ENCODE measurements at places on chromosomes 13 and 19.

DNA sequence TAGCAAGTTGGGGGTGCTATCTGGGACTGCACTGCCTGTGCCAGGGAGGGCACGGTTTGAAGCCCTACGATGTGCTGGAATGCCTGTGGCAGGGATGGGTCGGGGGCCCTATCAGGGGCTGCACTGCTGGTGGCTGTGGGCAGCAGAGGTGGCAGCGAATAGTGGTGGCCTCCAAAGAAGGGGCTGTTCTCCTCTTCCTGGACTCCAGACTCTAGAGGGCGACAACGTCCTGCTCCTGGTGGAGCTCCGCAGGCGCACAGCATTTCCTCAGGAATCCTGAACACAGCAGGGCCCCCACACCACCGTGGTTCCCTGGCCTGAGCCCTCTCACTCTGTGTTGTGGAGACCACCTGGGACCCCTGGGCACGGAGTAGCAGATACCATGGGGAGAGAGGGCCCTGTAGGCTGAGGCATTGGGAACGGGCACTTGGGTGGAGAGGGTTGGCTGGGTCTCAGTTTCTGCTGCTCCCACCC is 145.6 kb downstream of the TNFRSF19 start:
- DNase-seq, result no peak

- DNase-seq, result no peak
Measured at GRCh38 chr19:33175886-33176669, 18.1 kb upstream of the LRP3 start.

- no peak for DNase-seq
Measured at GRCh38 chr13:111508902-111509509, 188.6 kb downstream of the TEX29 start.

DNA sequence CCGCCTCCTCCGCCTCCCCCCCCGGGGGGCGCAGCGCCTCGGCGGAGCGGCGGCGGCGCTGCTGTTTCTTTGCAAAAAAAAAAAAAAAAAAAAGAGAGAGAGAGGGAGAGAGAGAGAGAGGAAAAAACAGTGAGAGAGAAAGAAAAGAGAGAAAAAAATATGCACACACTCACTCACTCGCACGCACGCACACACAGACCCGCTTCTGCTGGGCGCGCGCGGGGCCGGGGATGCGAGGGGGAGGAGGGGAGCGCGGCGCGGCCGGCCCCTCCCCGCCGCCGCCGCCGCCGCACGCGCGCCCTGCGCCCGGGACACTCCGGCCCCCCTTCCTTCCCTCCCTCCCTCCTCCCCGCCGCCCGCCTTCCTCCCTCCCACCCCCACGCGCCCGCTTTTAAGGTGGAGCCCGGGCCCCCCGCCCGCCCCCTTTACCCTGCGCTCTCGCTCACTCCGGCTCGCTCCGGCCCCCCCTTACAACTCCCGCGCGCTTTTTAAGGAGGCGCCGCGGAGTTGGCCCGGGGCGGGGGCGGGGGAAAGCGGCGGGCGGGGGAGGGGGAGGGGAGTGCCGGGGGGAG is at the start of gene SAMD1:
SAMD1 (minus strand) TSS at position 243 of the 572 bp plus-strand sequence.
- peak; percentile 77 for DNase-seq

- DNase-seq, result peak; percentile 53
Measured at GRCh38 chr19:6674868-6675305, 4.9 kb upstream of the TNFSF14 start.

DNA sequence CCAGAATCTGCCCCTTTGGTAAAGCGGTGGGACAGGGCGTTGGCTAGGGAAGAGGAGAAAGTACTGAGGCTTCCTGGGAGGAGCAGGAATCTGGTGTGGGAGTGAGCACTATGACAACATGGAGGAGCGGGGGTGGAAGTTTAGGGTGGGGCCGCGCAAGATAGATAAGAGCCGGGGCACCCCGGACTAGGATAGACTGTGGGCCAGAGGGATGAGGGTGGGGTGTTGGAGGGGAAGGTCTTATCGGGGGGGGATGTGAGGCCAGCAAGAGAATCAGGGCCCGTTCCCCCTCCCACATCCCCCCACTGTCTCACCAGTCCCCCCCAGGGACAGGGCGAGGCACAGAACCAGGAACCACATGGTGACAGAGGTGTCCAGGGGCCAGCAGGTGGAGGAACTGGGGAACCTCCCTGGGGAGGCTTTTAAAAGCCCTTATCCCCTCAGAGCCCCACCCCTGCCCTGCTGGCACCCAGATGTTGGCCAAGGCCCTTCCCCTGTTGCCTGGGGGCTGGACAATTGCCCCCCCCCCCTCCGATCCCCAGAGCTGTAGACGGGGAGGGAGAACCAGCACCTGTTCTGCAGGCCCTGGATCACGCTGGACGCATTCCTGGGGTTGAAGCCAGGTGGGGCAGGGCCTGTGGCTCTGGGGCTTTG is at the start of gene KLK1:
KLK1 (minus strand) TSS at position 399 of the 654 bp plus-strand sequence; CDS start at position 360, 39 bp downstream.
- DNase-seq, result no peak

DNA sequence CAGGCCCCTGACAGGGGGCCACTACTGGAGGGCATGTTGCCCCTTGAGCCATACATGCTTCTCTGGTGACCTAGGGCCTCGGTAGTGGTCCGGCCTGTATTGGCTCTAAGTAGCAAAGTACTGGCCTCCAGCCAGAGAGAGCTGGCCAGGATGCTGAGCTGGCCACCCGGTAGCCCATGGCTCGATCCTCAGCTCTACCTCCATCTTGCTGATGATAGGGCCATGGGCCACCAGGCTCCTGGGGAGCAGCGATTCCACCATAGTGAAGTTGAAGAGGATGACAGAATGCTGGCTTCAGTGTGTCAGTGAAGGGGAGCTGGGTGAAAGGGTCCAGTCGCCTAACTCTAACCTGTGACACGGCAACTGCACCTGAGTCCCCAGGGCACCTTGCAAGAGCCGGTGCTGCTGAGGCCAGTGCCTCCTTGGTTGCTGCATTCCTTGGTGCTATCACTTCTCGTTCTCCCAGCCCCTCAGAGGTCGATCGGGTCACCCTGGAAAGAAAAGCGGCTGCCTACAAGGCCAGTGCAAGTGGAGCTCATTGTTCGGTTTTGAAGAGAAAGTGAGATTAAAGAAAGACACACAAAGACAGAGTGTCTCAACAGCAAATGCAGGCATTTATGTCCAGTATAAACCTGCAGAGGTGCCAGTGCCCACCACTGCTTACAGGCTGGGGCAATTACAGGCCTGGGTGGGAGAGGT is 5.0 kb downstream of the FPR3 start:
- no peak for DNase-seq

GRCh38 chr13:85074543-85075313 is 724.5 kb downstream of the SLITRK6 start:
- no peak for DNase-seq

- DNase-seq, result no peak
Measured at GRCh38 chr13:90689111-90689510, 658.4 kb upstream of the MIR17HG start.

- DNase-seq, result no peak
Measured at GRCh38 chr19:5880604-5881078, 10.3 kb upstream of the FUT5 start.

GRCh38 chr13:50668691-50669271 is 174.7 kb downstream of the DLEU7 start:
- DNase-seq, result no peak

DNA sequence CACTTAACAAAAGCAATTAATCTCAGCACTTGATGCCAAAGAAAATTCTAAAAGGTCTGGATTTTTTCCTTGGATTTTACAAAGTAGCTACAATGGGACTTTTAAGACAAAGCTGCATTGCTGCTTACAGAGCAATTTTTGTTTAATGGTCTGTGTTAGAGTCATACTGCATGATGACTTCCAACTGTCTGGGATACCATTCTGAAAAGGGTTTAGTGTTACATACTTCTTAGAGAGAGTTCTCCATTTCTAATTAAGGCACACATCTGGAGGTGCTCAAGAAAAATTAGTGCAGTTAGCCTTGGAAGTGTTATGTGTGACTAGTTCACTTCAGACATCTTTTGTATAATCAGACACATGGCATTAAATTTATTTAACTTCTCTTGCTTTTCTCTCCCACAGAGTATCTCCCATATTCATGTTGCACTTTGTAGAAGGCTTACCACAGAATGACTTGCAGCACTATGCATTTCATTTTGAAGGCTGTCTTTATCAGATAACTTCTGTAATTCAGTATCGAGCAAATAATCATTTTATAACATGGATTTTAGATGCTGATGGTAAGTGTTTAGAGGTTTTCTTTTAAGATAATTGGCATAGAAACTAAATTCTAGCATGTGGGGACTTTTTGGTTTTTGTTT is 35.1 kb downstream of the USPL1 start:
- DNase-seq, result no peak

GRCh38 chr19:51122112-51122981 is 2.4 kb upstream of the SIGLEC9 start:
- DNase-seq, result no peak

DNA sequence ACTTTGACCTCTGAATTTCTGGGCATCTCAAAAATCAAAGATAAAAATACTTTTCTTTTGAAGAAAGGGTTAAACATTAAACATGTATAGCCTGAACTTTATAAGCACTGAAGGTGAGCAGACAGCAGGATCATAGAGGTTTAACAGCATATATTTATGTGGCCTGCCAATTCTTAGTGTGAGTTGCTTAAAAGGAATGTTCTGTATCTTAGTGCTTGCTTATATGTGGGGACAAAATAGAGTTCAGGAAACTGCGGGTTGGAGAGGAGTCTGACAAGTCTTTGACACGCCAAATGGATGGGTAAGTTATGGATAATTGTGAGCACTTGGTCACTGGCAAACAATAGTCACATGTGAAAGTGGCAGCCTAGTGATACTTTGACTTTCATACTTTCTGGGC is 1419.4 kb upstream of the SPRY2 start:
- no peak for DNase-seq
